ENCODE measurements at places on chromosomes 11 and 22.

DNA sequence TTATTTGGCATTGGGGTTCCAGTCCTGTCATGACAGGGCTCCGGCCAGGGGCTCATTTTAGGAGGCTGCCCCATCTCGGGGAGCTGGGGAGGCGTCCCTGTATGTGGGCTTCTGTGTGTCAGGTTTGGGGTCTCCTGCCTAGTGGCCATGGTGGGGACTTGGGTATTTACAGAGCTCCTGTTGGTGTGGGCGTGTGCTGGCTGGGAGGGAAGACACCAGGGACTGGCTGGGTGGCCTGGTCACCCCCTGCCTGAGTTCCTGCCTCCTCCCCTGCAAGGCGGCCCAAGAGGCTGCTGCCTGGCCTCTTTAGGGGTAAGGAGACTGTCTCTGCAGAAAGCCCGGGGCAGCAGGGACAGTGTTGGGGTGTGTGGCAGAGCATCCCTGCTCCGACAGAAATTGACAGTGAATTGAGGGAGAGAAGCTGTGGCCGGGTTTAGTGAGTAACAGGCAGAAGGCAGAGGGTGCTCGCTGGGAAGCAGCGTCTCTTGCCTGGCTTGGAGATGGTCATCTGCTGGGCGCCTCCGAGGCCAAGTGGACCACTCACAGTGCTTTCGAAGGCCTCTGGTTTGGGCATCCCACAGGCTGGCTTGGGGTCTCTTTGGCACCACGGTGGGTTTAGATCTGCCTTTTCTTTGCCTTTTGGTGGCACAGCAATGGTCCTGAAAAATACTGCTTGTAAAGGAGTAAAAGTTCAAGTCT is 40.3 kb upstream of the GRAMD4 start:
- DNase-seq, result no peak

DNA sequence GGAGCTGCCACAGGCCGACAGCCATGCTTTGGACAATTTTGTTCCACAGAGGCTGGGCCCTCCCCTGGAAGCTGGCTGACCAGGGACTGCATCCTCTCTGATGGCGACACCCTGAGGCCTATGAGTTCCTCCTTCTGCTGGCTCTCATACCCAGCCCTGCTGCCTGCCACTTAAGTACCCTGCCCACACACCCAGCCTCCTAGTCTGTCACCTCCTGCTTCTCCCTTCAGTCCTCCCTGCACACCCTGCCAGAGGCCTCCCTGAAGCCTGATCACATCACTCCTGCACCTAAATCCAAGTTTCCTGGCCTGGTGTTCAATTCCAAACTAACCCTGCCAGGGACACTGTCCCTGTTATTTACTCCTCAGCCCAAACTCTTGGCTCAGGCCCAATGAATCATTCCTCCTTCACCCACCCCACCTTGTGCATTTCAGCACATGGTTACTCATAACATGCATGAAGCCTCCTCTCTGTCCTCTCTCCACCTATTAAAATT is 136.7 kb upstream of the NECTIN1 start:
- no peak for DNase-seq

- no peak for DNase-seq
Measured at GRCh38 chr11:33722590-33723234, 13.5 kb downstream of the CD59 start.

DNA sequence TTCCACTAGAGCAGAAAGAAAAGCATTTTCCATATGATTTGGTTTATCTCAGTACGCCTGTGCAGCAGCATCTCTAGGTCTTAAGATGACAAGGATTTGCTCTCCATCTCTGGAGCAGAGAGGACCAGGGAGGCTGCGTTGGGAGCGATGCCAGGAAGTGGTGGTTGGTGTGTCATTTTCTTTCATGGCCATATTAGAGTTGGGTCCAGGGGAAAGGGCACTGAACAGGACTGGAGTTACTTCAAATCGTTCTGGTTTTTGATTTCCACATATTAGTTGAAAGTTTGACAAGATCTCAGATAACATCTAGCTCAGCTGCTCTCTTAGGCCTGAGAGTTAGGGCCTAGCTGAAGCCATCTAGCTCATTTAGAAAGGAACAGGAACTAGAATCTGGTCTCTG is 157.7 kb downstream of the ADAMTS15 start:
- DNase-seq, result no peak

- DNase-seq, result no peak
Measured at GRCh38 chr11:74493791-74494630, 487 bp upstream of the LIPT2 start.

DNA sequence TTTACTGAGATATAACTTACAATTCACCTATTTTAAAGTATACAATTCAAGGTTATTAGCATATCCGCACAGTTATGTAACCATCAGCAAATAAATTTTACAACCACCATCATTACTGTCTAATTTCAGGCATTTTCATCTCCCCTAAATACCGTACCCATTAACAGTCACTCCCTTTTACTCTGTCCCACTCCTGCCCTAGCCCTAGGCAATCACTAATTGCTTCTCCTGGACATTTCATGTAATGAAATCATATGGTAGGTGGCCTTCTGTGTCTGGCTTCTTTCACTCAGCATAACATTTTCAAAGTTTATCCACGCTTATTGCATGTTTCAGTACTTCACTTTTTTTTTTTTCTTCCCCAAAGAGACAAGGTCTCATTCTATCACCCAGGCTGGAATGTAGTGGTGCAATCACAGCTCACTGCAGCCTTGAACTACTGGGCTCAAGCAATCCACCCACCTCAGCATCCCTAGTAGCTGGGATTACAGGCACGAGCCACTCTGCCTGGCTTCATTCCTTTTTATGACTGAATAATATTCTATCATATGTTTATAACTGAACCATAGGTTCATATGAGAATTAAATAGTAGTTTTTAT is 61.4 kb upstream of the CHRM4 start:
- no peak for DNase-seq

DNA sequence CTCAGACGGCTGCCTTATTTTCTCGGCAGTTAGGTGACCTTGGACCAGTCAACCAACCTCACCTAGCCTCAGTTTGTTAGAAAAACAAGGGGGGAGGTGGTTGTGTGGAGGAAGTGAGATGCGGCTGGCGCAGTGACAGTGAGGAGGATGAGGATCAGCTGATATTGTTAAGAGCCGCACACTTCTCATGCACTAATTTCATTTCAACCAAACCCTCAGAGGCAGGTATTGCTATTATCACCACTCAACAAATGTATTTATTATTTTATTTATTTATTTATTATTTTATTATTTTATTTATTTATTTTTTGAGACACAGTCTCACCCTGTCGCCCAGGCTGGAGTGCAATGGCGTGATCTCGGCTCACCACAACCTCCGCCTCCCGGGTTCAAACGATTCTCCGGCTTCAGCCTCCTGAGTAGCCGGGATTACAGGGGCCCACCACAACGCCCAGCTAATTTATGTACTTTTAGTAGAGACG is 2.1 kb downstream of the LGALS1 start:
- DNase-seq, result no peak

DNA sequence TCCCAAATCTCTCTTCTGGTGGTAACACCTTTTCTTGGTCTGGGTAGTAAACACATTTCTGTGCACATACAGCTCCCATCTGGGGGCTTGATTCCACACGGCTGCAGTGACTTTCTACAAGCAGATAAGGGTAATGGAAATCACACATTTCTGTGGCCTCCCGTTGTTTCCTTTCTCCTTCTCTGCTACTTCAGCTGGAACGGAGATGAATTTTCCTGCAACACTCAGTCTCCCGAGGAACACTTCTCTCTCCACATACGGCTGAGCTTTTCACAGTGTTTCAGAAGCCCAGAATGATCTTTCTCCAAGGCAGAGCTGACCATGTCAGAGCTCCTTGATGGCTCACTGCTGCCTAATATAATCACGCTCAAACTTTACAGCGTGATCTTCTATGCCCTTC is 364.3 kb upstream of the NARS2 start:
- DNase-seq, result no peak

- no peak for DNase-seq
Measured at GRCh38 chr22:23002612-23003180, 67.6 kb upstream of the GNAZ start.

Measured in NCI-H1092 (cell line).